ENCODE measurements at places on chromosomes 5 and 9.

DNA sequence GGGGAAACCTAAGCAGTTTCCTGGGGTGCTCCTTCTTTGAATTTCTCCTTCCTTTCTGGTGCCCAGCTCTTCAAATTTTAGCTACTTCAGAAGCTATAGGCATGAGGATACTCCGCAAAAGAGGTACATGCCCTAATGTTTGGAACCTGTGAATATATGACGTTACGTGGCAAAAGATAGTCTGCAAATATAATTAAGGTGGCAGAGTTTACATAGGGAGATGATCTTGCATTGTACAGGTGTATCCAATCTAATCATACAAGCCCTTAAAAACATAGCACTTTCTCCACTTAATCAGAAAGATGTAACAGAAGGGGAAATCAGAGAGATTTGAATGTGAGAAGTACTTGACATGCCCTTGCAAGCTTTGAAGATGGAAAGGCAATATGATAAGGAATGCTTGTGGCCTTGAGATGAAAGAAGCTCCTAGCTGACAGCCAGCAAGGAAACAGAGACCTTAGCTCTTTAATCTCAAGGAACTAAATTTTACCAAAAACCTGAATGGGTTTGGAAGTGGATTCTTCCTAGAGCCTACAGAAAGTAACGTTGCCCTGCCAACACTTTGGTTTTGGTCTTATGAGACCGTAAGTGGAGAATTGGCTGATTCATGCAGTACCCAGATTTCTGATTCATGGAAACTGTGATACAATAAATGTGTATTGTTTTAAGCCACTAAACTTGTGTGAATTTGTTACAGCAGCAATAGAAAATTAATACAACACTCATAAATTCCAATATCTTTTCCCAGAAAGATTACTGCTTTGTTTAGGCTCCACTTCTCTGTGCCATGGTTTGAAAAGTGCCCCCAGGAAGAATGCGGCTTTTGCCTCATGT lies 268.4 kb downstream of the FAM170A start:
- no peak for DNase-seq

DNA sequence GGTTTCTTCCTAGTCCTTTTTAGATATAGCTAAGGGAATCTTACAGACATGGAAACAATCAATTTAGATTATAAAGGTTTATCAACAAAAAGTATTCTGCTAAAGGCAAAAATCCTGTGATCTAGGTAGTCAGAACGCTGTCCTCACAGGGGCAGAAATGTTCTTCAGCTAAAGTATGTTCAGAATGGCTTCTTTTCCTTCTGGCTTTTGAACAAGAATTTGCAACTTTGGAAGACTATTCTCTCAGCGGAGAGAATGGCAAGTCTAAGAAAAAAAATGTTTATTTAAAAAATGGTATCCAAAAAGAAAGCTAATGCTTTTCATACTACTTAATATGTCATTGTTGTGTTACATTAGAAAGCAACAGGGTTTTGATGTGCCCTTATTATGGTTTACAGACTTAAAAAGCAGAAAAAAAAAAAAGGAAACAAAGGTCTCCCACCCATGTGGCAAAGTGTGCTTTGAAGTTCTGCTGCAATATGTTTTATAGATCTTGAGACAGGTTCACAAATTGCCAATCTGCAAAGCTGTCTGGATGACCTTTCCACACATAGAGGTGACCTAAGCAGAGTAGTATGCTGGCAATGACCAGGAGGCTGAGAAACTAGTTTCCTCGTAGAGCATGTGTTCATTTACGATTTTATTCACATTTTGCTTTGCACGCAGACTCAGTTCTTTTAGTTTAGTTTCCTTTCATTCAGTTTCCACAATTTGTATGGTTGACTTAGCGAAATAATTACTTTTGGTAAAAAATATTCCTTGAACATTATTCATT lies 45.1 kb upstream of the PJA2 start:
- no peak for DNase-seq

DNA sequence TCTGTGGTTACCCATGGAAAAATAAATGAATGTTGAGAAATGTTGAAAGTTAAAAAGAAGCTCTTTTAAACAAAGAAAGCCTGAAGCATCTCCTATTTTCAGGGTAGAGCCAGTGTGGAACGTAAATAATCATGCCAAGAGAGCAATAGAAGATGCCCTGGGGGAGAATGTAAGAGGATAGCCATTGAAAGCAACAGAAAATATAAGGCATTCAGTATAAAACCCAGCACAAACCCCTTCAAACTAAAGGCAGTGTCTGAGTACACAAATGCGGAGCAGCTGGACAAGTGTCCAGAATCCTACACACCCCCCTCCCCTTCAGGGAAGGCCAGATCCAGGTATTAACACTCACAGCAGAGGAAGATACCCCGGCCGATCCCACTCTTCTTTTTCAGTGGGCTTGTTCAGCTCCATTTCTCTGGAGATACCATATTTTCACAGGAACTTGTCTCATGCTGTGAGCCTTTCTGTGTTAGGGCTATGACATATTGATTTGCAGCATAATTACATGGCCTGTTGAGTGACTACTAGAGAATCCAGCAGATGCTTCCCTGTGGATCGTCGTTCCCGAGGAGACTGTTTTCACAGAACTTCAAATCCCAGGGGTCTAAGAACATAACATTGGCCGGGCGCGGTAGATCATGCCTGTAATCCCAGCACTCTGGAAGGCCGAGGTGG lies 101.2 kb downstream of the PLK2 start:
- no peak for DNase-seq

DNA sequence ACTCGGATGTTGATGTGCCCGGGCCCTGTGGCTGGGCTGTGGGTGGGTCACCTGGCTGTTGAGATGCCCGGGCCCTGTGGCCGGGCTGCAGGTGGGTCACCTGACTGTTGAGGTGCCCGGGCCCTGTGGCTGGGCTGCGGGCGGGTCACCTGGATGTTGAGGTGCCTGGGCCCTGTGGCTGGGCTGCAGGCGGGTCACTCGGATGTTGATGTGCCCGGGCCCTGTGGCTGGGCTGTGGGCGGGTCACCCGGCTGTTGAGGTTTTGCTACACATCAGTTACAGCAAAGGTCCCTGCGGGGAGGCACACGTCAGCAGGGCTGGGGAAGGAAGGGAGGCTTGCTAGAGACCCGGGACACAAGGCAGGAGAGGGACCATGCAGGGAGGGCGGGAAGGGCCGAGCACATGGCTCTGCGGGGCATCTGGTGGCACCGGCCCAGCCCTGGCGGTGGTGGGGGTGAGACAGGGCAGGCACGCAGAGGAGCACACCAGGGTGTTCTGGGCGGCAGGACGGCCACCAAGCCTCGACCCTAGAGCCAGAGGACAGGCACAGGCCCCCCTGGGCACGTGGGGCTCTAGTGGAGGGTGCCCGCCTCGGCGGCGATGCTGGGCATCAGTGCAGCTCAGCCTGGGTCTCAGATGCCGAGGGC lies 35.4 kb downstream of the PNPLA7 start:
- no peak for DNase-seq

- DNase-seq: no peak
Measured at GRCh38 chr9:137358126-137358525, 56.1 kb upstream of the NRARP start.

GRCh38 chr9:114327749-114328148 lies 1.9 kb upstream of the ORM2 start:
- DNase-seq: no peak

DNA sequence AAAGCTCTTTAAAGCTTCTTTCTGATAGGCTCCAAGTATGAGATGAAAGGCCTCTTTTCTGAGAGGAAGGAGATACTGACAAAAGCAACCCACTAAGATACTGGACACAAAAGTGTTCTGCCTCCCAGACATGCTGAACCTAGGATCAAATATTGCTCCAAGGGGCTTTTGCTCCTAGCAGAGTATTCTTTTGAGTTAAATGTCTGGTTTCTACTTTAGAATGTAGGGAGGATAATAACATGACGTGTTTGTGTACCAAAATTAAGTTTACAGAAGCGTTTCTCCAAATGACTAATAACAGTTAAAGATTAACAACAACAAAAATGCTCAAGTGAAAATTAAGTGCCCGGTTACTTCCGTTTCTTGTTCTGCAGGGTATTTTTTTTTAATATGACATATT lies 2293.3 kb upstream of the C9orf72 start:
- DNase-seq: no peak

Measured in stimulated activated CD8-positive, alpha-beta memory T cell treated with anti-CD3 and anti-CD28 coated beads, Interleukin-4, amount 100 ng/mL, for 48 hours (primary cell).